ENCODE measurements at places on chromosomes 3 and 15.
A peak's percentile ranks its signal among the peaks of the same experiment; 100 is the strongest.

DNA sequence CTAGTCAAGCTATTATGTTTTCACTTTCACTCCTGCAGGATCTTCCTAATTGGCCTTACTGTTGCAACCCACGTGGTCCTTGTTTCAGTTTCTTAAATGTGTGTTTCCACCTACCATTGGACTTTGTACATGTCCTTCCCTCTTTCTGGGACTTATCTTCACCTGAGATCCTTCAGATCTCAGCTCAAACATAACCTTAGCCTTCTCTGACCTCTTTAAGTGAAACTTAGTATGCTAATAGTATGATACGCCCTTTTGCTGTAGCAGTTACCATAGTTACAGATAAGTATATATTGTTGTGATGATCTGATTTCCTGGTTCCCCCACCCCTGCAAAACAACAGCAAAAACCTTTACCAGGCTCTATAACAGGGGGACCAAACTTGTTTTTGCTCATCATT lies 35.2 kb downstream of the U2SURP start:
- no peak for DNase-seq

GRCh38 chr3:38315488-38316230 lies 30.9 kb upstream of the XYLB start:
- no peak for DNase-seq

DNA sequence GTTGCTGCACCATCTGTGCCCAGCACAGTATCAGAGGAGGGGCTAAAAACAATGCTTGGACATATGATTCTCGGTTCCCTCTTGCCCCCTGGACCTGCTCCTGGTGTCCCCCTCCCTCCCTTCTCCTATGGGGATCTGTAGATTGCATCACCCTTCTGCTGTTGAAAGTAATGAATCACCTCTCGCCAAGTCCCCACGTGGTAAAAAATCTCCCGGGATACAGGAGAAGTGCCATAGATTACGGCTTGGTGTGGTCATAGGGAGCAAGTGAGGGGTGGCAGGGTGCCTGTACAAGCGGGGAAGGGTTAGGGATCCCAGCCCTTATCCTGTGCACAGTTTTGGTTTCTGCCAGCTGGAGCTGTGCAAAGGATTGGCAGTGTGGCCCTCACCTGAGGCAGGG lies 37.7 kb downstream of the AMOTL2 start:
- DNase-seq: peak; percentile 72

DNA sequence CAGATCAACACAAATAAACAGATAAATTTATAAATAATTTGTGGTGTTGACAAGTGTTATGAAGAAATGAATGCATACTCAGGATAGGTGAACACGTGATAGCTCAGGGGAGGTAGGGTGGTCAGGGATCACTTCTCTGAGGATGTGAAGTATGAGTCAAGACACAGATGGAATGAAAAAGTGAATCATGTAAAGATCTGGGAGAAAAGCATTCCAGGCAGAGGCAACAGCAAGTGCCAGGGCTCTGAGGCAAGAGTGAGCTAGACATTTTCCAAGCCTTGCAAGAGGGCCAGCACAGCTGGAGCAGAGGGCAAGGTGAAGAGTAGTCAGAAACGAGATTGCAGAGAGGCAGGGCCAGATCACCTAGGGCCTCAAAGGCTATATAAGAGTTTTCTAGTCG lies 177.8 kb downstream of the WNT5A start:
- DNase-seq: peak; percentile 34

DNA sequence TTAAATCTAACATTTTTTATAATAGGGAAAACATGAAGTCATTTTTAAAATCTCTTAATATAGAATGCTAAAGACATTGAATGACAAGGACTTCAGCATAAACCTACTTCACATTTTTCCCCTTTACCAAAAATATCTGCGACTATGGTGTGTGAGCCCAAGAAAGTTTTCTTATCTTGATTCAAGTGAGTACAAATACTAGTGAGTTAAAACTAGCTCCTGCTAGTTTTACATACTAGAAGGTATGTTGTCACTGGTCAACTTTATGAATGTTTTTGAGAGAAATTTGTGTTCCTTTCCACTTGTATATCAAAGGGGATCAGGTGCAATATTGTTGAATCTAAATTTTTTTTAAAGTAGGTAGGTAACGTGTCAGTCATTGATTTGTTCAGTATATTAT lies 152.4 kb upstream of the CGNL1 start:
- DNase-seq: no peak

- DNase-seq: no peak
These were observed 433.8 kb upstream of the CBLB start for GRCh38 chr3:106302451-106303221.

DNA sequence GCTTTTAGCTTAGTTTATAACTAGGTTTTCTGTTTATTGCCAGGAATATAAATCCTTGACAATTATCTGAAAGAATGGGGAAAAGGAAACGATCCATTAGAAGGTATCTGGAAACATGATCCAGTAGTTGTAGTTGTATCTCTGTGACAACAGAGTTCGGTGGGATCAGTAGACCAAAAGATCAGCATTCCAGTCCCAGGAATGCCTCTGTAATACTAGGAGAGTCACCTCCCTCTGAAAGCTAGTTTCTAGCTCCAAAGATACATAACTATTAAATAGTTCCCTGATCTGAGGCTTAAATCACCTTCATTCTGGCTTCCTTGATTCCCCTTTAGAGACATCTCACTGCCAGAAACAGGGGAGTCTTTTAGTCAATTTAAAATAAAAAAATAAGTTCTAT lies 34.1 kb downstream of the MB21D2 start:
- no peak for DNase-seq

GRCh38 chr3:30933478-30934207 lies 39.2 kb upstream of the GADL1 start:
- no peak for DNase-seq

DNA sequence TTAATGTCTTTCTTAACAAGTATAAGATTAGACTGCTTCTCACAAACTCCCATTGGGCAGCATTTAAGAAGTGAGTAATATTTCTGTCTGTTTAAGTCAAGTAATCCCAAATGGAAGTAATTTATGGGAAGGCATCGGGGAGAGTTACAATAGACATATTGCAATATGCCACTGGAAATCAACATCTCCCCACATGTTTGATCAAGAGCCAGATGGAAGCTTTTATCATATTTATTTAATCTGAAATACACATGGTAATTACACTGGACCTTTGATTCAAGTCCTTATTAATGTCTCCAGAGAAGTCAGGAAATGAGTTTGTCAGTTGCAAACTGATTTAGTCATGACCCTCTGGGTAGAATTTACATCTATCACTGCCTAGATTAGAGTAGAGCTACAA lies 943.8 kb downstream of the VGLL3 start:
- DNase-seq: no peak

GRCh38 chr3:101279765-101280385 lies 40.5 kb downstream of the IMPG2 start:
- no peak for DNase-seq

DNA sequence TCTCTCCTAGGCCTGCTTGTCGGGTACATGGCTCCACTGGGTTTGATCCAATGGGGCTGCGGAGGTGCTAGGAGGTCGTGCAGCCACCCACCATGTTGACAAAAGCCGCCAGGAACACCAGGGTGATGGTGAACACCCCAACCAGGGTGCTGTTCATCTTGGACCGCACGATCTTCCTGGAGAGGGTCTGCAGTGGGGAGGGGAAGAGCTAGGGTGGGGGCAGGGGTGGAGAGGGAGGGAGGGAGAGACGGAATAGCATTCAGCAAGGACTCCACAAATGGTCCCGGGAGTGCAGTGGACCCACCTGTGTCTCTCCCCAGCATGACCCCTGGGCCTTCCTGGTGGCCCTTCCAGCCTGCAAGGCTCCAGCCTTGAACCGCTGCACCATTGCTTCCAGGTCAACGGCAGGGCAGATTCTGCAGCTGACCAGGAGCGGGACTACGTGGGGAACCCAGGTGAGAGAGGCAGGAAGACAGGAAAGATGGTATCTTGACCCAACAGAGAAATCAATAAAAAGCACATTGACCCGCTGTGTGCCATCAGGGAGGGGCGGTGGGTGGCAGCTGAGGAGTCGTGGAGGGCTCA lies 102.3 kb downstream of the SEC22A start:
- no peak for DNase-seq

GRCh38 chr3:16073203-16073602 lies 101.3 kb upstream of the GALNT15 start:
- no peak for DNase-seq

GRCh38 chr3:106381286-106381938 lies 512.6 kb upstream of the CBLB start:
- DNase-seq: no peak

DNA sequence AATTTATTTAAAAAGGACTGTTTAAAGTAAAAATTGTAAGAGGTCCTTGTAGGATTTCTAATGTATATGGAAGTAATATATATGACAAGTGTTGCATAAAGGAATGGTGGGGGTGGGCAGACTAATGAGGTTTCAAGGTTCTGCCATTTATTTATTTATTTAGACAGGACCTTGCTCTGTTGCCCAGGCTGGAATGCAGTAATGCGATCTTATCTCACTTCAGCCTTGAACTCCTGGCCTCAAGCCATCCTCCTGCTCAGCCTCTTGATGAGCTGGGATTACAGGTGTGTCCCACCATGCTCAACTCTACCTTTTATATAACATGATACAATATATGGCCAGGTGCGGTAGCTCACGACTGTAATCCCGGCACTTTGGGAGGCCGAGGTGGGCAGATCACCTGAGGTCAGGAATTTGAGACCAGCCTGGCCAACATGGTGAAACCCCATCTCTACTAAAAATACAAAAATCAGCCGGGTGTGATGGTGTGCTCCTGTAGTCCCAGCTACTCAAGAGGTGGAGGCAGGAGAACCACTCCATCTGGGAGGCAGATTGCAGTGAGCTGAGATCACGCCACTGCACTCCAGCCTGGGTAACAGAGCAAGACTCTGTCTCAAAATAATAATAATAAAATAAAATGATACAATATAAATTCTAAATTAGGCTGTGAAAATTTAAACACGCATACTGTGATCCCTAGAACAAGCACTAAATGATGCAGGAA lies 33.8 kb upstream of the IGF2BP2 start:
- no peak for DNase-seq

- DNase-seq: no peak
These were observed 48.7 kb downstream of the BSN start for GRCh38 chr3:49602877-49603411.

DNA sequence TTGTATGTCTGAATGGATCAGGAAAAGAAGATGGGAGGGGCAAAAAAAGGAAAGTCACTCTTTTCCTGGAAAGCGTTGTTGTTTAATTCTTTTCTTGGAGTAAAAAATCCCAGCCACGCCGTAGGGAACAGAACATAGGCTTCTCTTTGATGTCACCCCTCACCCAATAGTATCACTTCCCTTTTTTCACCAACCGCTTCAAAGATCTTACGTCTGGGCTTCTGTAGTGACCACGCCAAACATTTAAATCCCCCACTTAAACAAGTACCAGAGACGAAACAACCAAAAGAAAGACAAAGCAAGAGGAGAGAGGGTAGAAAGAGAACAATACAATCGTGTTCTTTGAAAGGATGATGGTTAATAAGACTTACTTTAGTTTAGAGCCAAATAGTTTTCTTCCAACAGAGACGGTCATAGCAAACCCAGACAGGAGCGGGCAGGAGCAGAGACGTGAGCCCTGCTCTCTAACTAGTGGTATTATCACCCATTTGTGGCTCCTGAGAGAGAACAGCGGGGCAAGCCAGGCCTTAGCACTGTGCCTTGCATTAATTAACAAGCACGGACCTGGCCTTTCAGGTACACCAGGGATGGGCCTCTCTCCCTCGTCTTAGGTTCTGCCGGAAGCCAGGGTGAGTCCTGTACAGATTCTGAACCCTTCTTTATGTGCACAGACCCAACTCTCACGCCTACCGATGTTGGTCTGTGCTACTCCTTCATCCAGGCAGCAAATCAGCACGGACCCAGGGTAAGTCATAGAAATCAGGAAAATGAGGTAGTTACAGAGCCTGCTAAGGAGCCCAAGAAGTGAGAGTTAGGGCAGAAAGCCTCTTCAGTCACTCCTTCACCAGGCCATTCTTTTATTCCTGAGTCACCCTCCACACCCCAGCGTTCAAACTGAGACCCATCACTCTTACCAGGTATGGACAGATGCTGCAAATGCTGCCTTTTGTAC lies 28.2 kb upstream of the BCL6 start:
- no peak for DNase-seq

DNA sequence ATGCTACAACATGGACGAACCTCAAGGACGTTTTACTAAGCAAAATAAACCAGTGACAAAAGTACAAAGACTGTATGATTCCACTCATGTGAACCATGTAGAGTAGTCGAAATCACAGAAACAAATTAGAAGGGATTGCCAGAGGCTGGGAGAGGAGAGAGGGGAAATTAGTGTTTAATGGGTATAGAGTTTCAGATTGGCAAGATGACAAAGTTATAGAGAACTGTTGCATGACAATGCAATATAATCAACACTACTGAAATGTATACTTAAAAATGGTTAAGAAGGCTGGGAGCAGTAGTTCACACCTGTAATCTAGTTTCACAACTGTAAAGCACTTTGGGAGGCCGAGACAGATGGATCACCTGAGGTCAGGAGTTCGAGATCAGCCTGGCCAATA lies 36.9 kb downstream of the PLS1 start:
- DNase-seq: no peak

DNA sequence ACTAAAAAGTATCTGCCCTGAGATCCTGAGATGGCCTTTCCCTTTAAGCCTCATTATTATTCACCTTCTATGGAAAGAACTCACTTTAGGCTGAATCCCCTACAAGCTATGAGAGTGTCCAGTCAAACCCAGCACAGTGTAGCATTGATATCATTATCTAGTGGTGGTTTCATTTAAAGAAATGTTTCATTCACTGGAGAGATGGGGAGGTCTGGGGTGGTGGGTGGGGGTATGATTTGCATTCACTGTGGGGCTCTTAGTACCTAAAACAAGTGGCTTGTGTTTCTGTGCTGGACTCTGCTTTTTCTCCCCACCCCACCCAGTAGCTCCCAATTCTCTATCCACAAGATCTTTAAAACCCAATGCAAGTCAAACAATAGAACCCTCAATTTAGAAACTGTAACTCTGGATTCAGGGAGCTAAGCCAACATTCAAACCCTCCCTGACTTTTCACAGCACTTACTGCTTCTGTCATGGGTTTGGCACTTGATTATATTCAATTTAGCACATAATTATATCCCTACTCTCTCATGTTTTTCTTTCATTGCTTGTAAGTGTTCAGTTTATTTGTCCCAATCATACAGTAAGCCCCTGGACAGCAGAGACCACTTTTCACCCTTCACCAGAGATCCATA lies 310.5 kb upstream of the THBS1 start:
- no peak for DNase-seq

GRCh38 chr3:115789481-115789880 lies 166.2 kb downstream of the GAP43 start:
- no peak for DNase-seq

- no peak for DNase-seq
These were observed 22.9 kb downstream of the MRAS start for GRCh38 chr3:138371070-138371965.
